SK-N-SH treated with all-trans-retinoic acid at 6 μM for 48 hours (cell line): ENCODE measurements at places on chromosomes 5 and 9.

DNA sequence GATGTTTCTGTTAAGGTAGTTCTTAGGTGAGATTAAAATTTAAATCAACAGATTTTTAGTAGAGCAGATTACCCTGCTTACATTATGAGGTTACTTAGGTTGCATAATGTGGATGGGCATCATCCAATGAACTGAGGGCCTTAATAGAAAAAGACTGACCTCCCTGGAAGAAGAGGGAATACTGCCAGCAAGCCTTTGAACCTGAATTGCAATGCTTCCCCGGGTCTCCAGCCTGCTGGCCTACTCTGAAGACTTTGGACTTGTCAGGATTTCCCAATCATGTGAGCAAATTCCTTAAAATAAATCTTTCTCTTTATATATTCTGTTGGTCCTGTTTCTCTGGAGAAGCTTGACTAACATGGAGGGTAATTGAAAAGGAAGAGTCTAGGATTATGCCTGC lies 542.1 kb upstream of the ARRDC3 start:
- no peak for ATAC-seq

DNA sequence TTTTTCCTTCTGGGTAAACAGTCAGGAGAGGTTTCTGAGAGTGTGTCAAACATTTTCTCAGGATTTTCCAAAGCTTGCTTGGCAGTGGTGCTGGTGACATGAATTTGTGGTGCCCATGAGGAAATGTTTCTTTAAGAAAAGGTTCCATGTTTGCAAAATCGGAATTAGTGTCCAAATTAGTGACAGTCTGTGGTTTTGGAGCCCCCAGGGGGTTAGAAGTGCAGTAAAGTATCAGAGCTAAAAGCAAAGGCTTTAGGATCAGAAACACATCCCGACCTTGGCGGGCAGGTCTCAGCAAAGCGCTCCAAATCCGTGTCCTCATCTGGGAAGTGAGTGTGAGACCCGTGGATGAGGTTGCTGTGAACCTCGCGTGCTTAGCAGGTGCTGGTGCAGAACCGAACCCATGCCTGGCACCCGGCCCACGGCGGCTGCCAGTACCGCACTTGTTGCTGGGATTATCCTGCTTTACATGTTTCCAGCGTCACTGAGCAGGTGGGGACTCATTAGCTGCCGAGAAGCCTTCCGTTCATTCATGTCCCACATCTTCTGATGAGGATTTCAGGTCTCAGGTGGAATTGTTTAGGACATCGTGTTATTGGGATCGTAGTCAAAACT lies 70.8 kb upstream of the COL5A1 start:
- ATAC-seq, result no peak

- ATAC-seq, result no peak
Observed at GRCh38 chr5:54837093-54837492, 148.3 kb downstream of the ESM1 start.

- ATAC-seq, result no peak
Observed at GRCh38 chr5:137667341-137667740, 68.5 kb downstream of the KLHL3 start.

DNA sequence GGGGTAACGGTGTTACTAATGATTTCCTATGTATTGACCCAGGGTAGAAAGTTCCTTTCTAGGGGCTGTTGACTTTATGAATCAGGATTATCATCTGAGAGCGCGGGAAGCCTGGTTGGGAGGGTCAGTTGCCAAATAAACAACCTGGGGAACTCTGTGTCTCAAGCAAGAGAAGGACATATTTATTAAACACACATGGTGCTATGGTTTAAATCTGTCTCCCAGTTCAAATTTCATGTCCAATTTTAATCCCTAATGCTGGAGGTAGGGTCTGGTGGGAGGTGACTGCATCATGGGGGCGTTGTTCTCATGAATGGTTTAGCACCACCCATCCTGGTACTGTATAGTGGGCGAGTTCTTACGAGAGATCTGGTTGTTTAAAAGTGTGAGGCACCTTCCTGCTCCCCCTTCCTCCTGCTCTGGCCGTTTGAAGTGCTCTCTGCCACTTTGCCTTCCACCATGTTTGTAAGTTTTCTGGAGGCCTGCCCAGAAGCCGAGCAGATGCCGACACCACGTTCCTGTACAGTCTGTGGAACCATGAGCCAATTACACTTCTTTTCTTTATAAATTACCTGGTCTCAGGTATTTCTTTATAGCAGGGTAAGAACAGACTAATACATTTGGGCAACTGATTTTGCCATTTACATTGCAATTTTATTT lies 19.7 kb upstream of the GAS1 start:
- no peak for ATAC-seq

GRCh38 chr9:73525350-73525749 lies 373.7 kb downstream of the ANXA1 start:
- ATAC-seq, result no peak

DNA sequence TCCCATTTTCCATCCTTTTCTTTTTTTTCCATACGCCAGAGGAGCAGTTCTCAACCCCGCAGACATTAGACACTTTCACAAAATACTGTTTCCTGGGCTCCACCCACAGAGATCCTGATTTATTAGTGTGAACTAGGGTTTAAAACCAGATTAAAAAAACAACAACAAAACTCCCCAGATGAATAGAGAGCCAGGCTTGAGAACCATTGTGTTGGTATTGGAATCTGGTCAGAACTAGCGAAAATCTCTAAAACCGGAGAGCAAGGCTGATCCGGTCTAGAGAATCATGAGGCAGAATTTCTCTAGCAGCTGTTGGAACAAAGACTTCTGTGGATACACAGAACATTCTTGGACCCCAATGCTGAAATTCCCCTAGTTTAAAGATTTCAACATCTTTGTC lies 173.0 kb downstream of the PCSK1 start:
- no peak for ATAC-seq

- ATAC-seq, result no peak
Observed at GRCh38 chr9:38172586-38172985, 103.6 kb upstream of the SHB start.

DNA sequence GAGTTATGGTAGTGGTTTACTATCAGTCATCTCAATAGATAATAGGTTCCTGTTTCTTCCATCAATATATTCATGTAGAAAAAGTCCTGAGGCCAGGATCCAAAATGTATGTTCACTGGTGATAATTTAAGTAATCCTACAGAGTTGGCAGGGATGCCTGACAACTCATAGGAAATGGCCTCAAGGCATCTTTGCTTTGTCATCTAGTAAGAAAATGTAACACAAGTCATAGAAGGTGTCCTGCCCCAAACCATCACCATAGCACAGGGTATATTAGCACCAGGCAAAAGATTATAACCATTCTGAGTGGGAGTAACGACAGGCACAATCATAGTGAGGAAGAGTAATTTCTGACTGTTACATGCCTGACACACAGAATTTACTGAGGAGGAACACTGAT lies 257.0 kb downstream of the TMEM167A start:
- ATAC-seq, result no peak

DNA sequence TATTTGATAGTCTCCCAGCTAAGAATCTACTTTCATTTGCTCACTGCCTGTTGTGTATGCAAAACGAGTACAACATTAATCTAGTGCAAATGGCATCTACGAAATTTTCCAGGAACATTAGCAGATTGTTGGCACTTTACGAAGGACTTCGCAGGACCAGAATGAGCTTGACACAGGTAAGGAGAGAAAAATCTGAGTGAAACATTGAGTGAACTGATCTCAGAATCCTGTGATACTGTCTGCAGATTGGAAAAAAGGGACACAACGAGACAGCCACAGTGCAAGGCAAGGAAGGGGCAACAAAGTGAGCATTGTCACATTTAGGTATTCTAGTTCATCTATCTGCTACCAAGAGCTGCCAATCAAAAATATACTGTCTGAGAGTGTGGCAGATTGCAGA lies 350.5 kb downstream of the ZNF608 start:
- no peak for ATAC-seq

GRCh38 chr9:124018730-124019697 lies 7.4 kb downstream of the LHX2 start:
- no peak for ATAC-seq

GRCh38 chr9:95268681-95269080 lies 48.8 kb downstream of the FANCC start:
- peak; percentile 92 for ATAC-seq

- no peak for ATAC-seq
Observed at GRCh38 chr9:134029248-134030226, 4.3 kb downstream of the BRD3OS start.

DNA sequence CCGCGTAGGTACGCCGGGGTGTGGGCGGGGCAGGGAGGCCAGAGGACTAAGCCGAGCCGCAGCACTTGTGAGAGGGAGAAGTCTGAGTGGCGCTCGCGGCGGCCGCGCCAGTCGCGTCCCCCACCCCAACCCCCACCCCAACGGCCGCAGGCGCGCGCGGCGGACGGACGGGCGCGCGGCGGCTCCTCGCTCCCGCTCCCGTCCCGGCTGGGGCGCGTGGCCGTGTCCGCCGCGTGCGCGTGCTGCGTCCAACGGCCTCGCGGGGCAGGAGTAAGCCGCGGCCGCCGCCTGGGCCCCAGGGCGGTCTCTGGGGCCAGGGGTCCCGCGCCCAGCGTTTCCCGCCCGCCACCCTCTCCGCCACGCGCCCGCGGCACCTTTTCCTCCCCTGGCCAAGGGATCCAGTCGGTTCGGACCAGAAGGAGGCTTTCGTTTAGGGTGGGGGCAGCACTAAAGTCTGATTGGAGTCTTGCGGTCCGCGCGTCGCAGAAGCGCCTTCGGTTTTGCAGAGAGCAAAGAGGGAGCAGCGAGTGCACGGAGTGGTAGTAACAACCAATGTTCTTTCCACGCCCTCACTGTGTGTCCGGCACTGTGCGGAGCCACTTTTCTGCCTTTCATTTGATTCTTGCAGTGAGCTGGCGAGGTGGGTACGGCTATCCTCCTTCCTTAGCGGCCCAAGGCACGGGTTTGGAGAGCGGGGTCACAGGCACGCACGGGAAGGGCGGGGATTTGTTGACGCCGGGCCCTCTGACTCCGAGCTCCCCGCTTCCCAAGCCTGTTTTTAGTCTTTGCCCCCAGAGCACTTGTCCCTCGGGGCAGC lies 483 bp downstream of the G3BP1 start:
- ATAC-seq, result no peak; the same call in 2 of the 3 replicates

- no peak for ATAC-seq
Observed at GRCh38 chr5:180367991-180368390, 14.9 kb upstream of the GFPT2 start.

DNA sequence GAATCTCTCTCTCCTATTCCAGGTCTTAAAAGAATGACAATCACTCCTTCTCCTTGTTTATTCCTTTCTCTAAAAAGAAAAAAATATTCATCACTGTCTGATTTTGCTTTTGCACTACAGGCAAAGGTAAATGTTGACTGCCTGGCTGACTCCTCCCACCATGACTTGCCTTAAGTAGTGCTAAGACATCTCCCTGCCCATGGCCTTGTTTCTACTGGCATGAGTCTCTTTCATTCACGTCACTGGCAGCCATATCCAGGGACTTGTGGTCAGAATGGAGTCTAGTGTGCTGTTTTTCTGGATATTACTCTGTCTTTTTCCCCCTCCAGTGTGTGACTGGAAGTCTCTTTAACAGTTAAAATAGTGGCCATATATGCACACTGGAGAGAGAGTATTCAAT lies 522.9 kb upstream of the DAB2 start:
- no peak for ATAC-seq

DNA sequence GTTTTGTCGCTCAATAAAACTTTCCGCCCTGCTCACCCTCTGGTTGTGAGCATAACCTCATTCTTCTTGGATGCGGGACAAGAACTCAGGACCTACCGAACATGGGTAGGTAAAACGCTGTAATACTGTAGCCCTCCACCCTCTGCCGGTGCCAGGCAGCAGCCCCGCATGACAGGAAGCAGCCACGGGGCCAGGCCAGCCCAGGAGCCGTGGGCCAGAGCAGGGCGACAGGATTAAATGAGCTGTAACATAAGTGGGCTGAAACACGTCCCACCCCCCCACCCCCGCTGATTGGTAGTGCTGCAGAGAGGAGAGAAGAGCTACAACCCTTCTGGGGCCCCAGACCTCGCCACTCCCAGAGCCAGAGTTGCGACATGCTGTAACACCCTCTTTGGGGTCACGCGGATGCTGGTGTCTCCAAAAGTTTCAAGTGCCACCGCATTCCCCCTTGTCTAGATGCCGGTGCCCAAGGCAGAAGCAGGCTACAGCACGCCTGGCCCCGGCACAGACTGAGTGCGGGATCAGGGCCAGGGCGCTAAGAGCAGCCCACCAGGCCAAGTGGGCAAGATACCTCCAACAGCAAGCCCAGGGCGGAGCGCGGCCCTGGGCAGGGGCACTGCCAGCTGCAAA lies 81.8 kb downstream of the FBXW11 start:
- no peak for ATAC-seq

DNA sequence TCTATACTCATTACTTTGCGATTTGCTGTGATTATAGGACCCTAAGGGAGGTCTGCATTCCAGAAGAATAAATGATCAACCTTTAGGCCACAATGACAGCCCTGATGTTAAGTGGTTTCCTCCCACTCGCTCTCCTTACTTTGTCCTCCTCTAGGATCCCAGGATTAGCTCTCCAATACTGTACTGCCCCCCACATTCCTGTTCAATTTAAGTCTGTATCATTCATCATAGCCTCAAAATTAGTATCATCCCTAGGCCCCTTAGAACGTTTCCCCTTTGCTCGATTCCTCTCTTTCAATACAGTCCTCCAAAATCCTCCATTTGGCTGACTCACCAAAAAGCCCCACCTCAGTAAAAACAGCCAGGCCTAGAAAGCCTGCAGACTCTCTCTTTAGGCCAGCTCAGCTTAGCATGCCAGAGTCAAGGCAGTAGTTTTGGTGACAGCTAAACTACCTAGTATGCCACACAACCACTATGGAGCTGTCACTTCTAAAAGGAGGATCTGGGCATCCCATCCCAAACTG lies 24.4 kb downstream of the RNF145 start:
- peak; percentile 84 for ATAC-seq

DNA sequence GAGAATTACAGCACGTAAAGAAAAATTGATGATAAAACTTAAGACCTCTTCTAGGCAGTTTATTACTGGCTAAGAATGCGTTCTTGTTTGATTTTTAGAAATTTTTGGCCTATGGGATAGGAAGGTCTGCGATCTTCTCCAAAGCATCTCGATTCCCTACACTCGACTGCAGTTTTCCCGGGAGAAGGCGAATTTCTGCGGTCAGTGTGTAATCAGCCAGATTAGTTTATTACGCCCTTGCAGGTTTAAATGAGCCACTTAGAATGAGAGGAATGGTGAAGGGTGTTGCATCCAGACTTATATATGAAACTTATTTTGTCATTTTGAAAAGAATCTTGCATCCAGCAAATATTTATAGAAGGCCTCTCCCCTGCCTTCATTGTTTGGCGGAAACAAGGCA lies 1.2 kb downstream of the MTAP start:
- no peak for ATAC-seq

GRCh38 chr9:3027210-3027609 lies 183.3 kb upstream of the PUM3 start:
- ATAC-seq, result no peak

DNA sequence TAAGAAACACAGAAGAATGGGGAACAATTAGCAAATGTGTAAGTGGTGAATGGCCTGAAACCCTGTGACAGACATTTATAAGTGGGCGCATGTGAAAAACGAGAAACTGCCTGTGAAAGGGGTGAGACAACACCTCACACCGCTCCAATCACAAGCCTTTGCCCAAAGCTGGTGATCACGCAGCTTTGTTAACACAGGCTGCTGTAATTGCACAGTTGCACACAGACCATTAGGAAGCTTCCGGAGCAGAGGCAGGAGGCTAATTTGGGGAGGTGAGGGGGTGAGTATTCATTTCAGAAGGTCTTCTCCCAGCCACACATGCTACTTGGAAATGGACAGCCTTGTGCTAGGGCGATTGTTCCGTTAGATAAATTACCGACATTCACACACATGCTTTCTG lies 294.0 kb downstream of the MED10 start:
- no peak for ATAC-seq

- no peak for ATAC-seq
Observed at GRCh38 chr9:112029921-112030444, 133.4 kb downstream of the UGCG start.
